Right lobe of liver (tissue), 6 donors: ENCODE measurements at places on chromosomes 6 and 20. TPM values are rescaled to one million over a fixed set of nuclear protein-coding genes. Genes with fewer than 3 reads are reported as not detected.

- DNase-seq, result peak; percentile 83
- H3K4me3 ChIP-seq, result no peak overlapping the region
- H3K4me1 ChIP-seq, result no peaks in the 10 kb centered on the region
- H3K27ac ChIP-seq, result no peak overlapping the region
- H3K27me3 ChIP-seq, result no peaks in the 10 kb centered on the region
Observed at GRCh38 chr6:13445005-13445743, 42.2 kb downstream of the GFOD1 start.

DNA sequence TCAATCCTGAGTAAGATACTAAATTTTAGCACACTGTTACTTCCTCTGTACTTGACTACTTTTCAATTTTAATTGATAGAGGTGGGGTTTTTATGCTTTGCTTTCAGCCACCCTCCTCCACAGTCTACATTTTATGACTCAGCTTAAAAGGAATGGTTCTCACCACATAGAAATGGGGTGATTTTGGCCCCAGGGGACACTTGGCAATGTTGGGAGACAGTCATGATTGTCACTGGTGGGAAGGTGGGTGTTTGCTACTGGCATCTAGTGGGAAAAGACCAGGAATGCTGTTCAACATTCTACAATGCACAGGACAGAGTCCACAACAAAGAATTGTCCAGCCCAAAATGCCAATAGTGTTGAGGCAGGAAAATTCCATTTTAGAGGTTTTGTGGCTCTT is 71.3 kb downstream of the PCSK2 start:
- no peaks in the 10 kb centered on the region for H3K27me3 ChIP-seq
- DNase-seq, result no peak
- no peak overlapping the region for H3K4me3 ChIP-seq
- no peaks in the 10 kb centered on the region for H3K4me1 ChIP-seq
- no peak overlapping the region for H3K27ac ChIP-seq

- H3K4me3 ChIP-seq, result peak overlapping the region; percentile 81
- H3K36me3 ChIP-seq, result peaks cover 13% of the 10 kb centered on the region
- peak overlapping the region; percentile 99 for H3K27ac ChIP-seq
- H3K27me3 ChIP-seq, result no peaks in the 10 kb centered on the region
- DNase-seq, result peak; percentile 81
- no peaks in the 10 kb centered on the region for H3K4me1 ChIP-seq
Observed at GRCh38 chr6:30490026-30490876, 942 bp downstream of the HLA-E start.

GRCh38 chr6:137813308-137813970 is 53.6 kb upstream of the TNFAIP3 start:
- no peak overlapping the region for H3K4me3 ChIP-seq
- no peaks in the 10 kb centered on the region for H3K27me3 ChIP-seq
- H3K36me3 ChIP-seq, result no peaks in the 10 kb centered on the region
- H3K4me1 ChIP-seq, result no peaks in the 10 kb centered on the region

GRCh38 chr6:11734861-11735613 is 43.6 kb downstream of the ADTRP start:
- H3K27ac ChIP-seq, result no peak overlapping the region
- DNase-seq, result no peak
- no peak overlapping the region for H3K4me3 ChIP-seq

GRCh38 chr20:58699623-58700107 is 7.1 kb downstream of the NPEPL1 start:
- no peak overlapping the region for H3K4me3 ChIP-seq
- H3K4me1 ChIP-seq, result no peaks in the 10 kb centered on the region
- DNase-seq, result no peak

- H3K27me3 ChIP-seq, result no peaks in the 10 kb centered on the region
- H3K4me1 ChIP-seq, result no peaks in the 10 kb centered on the region
- H3K4me3 ChIP-seq, result no peak overlapping the region
- no peak for DNase-seq
- H3K27ac ChIP-seq, result no peak overlapping the region
Observed at GRCh38 chr20:49868538-49868937, 46.8 kb downstream of the SPATA2 start.

DNA sequence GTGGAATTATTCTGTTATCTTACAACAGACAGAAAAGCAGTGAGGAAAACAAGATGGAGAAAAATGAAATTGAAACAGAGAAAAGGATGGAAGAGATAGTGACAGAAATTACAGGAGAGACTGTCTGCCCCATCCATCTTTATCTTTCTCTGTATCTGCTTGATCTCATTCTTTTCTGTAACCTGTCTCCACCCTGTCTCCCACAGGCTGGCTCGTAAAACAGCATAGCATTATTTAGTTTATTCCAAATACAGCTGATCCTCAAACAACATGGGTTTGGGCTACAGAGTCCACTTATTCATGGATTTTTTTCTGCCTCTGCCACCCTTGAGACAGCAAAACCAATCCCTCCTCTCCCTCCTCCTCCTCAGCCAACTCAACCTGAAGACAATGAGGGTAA is 482.3 kb upstream of the JARID2 start:
- no peaks in the 10 kb centered on the region for H3K36me3 ChIP-seq
- no peak overlapping the region for H3K27ac ChIP-seq
- H3K4me1 ChIP-seq, result no peaks in the 10 kb centered on the region
- DNase-seq, result no peak
- no peaks in the 10 kb centered on the region for H3K27me3 ChIP-seq

DNA sequence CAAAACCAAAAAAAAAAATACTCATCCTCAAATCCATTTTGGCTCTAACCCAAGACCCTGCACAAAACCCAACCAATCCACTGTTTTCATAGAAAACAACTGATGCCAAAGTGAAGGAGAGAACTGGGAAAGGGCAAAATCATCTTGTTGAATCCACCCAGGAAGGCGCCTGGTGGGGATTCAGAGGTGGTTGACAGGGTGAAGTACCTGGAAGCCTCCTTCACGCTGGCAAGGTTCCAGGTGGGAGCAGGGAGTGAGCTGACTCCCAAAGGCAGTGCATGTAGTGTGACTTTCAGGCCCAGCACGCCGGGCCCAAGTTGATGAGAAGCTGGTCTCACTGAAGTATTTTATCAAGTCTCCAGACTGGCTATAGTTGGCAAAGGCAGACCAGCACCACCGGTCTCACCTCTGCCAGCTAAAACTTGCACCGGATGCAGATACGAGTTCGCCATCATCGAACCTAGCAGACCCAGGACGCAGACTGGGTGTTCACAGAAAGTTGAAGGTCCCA is 16.5 kb downstream of the PPP1R10 start:
- no peak overlapping the region for H3K27ac ChIP-seq
- DNase-seq, result peak; percentile 40
- H3K36me3 ChIP-seq, result peaks cover 19% of the 10 kb centered on the region
- H3K4me3 ChIP-seq, result no peak overlapping the region

GRCh38 chr6:50699051-50699775 is 14.1 kb upstream of the TFAP2D start:
- no peak overlapping the region for H3K4me3 ChIP-seq
- no peaks in the 10 kb centered on the region for H3K4me1 ChIP-seq
- H3K27ac ChIP-seq, result no peak overlapping the region
- no peak for DNase-seq

F13A1 gene
- total RNA-seq, result 2.0 TPM

OTOR gene
- not detected for total RNA-seq

MAPK13 gene
- 2.8 TPM for total RNA-seq
